Stimulated activated CD4-positive, alpha-beta T cell treated with anti-CD3 and anti-CD28 coated beads, Interleukin-1b, Interleukin-23, amount 100 ng/mL, for 1 hour (primary cell): ENCODE measurements at places on chromosomes 2 and 18.

- DNase-seq = no peak
Observed at GRCh38 chr18:44458777-44459176, 221.9 kb upstream of the SETBP1 start.

- no peak for DNase-seq
Observed at GRCh38 chr2:236774171-236774570, 204.5 kb downstream of the ACKR3 start.

DNA sequence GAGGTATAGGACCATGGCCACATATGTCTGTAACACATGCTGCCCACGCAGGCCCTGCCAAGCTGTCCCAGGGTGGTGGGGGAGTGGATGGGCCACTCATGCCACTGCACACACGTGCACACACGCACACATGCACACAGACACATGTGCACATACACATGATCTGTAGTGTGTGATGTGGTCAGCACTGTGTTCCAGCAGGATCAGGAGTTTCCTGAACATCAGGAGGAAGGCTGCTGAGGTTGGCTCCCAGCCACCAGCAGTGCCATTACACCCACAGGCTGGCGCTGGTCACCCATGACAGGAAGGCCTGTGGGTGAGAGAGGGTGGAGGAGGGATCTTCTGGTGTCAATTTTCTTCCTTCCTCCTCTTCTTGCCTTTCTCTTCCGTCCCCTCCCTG is 44.7 kb downstream of the POMC start:
- DNase-seq = no peak

- no peak for DNase-seq
Observed at GRCh38 chr2:68516051-68516955, 48.9 kb downstream of the APLF start.

GRCh38 chr2:16745466-16745865 is 79.8 kb upstream of the CYRIA start:
- no peak for DNase-seq

GRCh38 chr18:55779691-55780585 is 191.9 kb upstream of the TCF4 start:
- DNase-seq = no peak

DNA sequence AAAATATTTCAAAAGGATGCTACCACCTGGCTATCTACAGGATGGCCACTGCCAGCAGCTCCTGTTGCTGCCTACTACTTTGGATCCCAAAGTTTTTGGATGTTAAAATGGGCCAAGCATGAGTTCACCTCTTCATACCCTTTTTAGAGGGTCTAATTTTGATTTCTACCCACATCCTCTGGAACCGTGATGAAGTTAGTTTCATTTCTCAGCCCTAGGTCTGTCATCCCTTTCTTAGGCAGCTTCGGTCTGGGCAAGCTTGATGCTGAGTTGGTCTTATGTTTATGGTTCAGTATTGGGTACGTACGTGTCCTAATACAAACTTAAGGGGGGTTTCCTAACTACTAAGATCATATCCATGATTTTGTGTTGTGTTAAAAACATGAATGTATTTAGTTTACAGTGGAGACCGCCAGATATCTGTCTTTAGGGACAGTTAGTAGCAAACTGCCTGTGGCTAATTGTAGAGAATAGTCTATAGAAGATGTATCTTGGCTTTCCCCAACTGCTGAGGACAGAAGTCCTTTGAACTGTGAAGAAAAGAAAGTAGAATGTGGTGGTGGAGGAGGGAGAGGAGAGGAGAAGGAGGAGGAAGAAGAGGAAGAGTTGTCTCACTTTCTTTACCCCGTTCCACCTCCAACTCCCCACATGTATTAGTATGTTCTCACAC is 184.9 kb downstream of the UBE2E3 start:
- no peak for DNase-seq

DNA sequence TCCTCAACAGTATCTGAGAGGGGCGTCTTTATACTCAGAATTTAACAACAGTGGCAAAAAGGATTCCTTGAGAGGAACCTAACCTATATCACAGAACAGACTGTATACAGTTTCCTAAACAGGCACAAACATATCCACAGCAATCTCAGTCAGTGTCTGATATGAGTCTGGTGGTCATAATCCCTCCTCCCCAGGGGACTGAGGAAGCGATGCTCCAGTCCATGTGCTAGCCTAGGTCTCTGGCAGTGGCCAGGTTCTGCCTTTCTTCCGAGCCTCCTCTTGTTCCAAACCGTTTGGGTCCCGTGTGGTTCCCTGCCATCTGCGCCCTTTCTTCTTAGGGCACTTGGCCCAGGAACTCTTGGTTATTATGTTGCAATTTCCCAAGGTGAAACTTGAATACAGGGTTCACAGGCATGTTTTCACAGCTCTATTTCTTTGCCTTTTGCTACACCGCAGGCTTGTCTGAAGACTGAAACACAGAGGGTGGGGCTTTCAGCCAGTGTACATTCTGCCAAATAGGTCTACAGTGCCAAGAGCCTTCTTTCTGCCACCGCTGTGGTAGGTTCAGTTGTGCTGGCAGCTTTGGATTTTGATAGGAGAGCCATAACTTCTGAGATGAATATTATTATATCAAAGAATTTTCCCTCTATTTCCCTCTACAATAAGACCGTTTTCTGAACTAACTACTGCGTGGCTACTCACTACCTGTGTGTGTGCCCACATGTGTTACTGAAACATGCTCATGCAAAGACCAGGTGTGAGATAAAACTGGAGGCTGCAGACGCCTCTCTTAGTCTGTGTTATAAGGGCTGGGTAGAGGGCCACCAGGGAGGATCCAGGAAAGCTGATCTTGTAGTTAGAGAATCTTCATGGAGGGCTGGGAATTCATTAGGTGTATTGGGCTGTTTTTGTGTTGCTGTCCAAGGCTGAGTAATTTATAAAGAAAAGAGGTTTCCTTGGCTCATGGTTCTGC is 75.0 kb upstream of the HAAO start:
- DNase-seq = no peak

GRCh38 chr2:189613650-189614420 is 33.2 kb upstream of the SLC40A1 start:
- no peak for DNase-seq

GRCh38 chr18:995629-996028 is 91.0 kb downstream of the ADCYAP1 start:
- no peak for DNase-seq

DNA sequence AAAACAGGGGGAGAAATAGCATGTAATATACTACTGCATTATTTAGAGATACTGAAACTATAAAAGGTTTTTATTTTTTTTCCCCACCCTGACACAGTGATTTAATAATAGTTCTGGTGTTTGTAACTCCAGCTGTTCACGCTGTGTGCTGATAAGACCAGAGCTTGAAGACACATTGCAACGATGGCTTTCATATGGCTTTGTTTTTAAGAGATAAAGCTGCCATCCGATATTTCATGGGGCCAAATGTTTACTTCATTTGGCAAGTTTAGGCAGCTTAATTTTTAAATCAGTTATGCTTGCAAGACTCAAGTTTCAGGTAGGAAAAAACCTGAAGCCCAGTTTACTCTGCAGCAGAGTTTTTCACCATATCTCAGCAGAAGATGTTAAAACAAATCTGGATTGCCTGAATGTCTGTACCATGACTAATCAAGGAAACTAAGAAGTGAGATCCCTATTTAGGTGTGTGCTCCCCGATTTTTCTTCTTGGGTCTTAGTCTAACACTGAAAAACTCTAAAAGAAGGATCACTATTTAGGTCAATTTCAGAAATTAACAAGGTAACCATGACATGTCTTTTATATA is 508.6 kb downstream of the PARD3B start:
- no peak for DNase-seq

- DNase-seq = no peak
Observed at GRCh38 chr2:217510771-217511291, 492.0 kb downstream of the TNS1 start.

- DNase-seq = no peak
Observed at GRCh38 chr18:461762-462161, 38.7 kb downstream of the COLEC12 start.

DNA sequence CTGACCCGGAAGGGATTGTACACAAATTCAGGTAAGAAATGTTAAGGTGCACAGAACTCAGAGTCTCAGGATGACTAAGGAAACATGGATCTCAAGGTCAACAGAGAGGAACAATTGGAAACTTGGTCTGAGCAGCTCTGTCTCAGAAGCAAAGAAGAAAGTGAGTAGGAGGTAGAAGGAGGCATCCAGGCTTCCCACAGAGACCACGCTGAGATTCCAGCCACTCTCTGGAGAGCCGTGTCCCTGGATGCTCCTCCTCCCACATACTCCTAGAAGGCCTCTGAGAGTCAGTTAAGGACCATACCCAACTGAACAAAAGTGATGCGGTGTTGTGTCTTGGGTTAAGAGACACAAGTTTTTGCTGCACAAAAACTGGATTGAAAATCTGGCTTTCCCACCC is 8.6 kb upstream of the PLB1 start:
- DNase-seq = no peak

DNA sequence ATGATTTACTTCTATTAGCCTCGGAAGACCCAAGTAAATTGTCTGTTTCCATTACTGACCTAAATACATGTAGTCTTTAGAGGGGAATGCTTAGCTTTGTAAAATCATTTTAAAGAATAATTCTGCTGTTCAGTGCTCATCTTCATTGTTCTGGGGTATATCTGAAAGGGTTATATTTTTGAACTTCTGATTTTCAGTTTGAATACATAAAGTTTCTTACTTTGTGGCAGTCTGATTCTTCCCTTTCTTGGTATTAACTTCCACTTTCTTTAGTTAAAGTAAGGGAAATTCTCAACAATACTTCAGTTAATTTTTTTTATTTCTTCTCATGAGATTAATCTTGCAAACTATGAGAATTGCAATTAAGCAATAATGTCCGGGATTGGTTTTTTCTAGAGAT is 148.4 kb downstream of the DOCK10 start:
- no peak for DNase-seq

DNA sequence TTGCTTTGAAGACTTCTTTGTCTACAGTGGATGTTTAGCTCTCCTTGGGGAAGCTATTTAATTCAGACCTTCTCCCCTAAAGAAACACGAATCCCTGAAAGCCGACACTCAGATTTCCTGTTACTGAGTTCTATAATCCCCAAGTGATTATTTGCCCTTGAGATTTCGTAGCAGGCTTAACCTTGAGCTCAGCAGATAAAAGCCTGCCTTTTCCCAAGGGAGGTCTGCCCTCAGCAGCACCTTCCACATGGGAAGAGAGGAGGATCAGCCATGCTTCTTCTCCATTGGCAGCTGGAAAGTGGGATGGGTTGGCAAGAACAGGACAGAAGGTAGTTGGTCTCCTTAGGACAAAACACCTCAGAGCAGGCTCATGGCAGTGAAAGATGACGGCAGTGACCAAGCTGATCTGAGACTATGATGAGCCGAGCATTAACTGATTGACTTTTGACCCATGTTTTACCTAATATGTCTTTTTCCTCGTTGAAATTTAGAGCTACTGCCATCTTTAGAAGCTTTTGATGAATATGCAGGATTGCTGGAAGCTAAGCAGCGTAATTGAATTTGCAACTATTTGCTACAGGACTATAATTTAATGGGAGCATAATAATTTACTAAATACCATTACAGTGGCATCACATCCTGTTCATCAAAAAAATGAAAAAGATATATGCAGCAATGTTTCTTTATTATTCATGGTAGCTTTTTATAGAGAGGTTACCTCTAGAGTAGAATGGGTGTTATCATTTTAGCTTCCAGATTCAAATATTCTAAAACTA is 511.1 kb upstream of the ID2 start:
- DNase-seq = no peak

GRCh38 chr2:241559323-241560161 is 997 bp downstream of the BOK start:
- no peak for DNase-seq

- no peak for DNase-seq
Observed at GRCh38 chr2:229124136-229124535, 147.0 kb downstream of the PID1 start.

DNA sequence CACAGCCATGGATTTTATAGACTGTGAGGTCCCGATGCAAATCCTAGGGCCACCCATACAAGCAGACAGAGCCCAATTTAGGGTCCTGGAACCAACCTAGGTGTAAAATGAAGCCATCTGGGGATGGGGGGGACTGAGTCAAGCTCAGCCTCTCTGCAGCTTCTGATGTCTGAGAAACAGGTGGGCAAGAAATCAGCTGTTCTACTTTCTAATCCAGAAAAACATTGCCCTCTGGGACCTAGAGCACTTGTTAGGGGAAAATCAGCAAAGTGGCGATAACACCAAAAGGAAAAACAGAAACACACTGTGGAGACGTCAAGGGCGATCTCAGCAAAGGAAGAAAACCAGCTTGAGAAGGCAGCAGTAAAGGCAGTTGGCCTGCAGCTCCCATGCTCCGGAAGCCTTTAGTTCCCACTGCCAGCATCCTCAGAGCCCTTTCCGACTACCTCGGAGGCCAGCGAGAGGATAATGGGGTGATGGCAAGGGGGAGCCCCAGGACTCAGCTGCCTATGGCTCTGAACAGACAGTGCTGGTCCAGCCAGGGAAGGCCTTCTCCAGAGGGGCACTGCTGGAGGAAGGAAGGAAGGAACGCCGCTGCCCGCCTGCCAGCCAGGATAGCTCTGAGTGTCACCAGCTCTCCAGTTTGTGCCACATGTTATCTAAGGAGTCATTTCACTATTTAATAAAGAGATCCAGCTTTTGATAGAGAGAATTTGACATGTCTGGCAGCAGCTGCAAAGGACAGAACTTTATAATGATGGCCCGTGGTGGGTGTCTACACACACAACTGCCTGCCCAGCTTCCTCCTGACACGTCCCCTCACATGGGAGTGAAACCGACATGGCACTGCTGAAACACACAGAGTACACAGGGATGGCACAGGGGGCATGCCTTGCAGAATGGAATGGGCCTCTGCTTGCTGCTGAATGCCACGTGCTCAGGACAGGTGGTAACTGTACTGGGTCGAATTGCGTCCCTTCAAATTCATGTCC is 37.7 kb downstream of the HS1BP3 start:
- DNase-seq = no peak

- no peak for DNase-seq
Observed at GRCh38 chr2:15647622-15648590, 56.2 kb downstream of the DDX1 start.

- DNase-seq = no peak
Observed at GRCh38 chr2:73995810-73996209, 11.1 kb downstream of the TET3 start.

DNA sequence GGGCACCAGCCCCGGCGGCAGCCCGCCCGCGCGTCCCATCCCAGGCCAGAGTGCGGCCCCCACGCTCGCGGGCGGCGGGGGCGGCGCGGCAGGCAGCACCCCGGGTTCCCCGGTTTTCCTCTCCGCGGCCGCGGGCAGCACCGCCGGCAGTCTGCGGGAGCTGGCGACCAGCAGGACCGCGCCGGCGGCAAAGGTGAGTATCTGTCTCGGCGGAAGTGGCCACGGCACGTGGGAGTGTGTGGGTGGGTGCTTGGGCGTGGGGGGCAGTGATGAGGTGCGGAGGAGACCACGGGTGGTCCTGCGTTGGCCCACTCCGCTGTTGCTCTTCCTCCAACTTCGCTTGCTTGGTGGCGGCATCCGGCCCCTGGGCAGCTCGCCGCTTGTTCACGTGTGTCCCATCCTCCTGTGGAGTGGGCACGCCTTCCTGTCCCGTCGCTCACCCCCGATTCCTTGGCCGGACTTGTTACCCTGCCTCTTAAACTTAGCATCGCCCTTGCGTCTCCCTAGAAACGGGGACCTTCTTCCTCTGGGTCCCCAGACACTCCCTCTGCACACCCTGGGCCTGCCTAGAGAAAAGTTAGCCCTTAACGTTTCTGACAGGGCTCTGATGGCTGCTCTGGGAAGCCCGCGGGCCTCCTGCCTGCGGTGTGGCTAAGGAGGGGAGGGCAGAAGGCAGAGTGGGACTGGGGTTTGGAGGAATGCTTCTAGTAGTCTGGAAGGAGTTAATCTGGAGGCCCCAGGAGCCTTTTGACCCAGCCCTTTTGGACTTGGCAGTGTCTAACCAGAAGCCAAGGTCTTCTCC is 1.1 kb downstream of the SH3RF3 start:
- no peak for DNase-seq
